ENCODE measurements at places on chromosomes 7 and 10. TPM values are rescaled to one million over a fixed set of nuclear protein-coding genes. Genes with fewer than 3 reads are reported as not detected.

NXPH1 gene
- not detected for total RNA-seq

SYT15B gene
- total RNA-seq: 50.2 TPM

DNA sequence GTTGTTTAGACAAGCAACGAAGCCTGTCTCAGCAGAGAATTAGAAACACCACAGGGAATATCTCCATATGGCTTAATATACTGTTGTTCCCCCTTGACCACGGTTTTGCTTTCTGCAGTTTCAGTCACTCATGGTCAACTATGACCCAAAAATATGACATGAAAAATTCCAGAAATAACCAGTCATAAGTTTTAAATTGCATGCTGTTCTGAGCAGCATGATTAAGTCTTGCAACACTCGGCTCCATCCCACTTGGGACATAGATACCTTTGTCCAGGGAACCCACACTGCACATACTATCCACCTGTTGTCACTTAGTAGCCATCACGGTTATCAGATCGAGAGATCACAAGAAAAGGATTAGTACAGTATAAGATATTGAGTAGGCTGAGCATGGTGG is 60.7 kb upstream of the FOXK1 start:
- H3K27me3 ChIP-seq: no peaks in the 10 kb centered on the region
- no peak for DNase-seq
- H3K27ac ChIP-seq: peak overlapping the region; percentile 78
- H3K36me3 ChIP-seq: no peaks in the 10 kb centered on the region

FAM221A gene
- total RNA-seq: 19.4 TPM

GRCh38 chr7:153404781-153405279 is 645.3 kb downstream of the ACTR3B start:
- no peaks in the 10 kb centered on the region for H3K27me3 ChIP-seq
- no peaks in the 10 kb centered on the region for H3K36me3 ChIP-seq
- DNase-seq: no peak

GRCh38 chr7:40211276-40212003 is 76.6 kb downstream of the SUGCT start:
- H3K4me1 ChIP-seq: no peaks in the 10 kb centered on the region
- no peaks in the 10 kb centered on the region for H3K36me3 ChIP-seq
- no peak overlapping the region for H3K4me3 ChIP-seq
- H3K27ac ChIP-seq: no peak overlapping the region

DNA sequence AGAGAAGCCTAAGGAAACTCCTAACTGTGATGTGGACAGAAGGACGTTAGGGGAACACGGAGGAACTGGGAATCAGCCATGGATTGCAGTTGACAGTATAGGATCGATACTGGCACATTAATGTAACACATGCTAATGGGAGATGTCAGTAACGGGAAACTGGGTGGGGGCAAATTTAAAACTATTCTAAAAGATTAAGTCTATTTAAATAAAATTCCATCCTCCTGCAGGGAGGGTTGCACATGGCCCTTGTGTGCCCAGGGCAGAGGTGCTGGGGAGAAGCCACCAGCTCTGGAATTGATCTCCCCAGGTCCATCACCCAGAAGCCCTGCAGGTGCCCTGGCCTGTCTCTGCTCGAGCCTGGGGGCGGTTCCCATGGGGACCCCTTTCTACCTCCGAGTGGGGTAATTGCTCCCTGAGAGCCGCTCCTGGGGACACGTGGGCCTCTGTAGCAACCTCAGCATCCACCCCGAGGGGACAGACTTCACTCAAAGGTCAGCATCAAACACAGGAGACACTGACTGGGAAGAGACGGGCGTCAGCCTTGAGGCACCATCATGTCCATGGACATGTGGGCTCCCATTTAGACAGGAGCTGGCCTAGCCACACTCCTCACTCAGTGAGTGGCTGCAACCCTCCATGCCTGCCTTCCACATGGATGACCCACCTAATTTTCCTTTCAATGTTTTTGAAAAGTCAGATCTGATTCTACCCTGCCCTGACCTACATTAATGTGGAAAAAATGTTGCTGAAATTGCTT is 21.1 kb downstream of the SCART1 start:
- no peak overlapping the region for H3K4me3 ChIP-seq
- no peaks in the 10 kb centered on the region for H3K36me3 ChIP-seq
- DNase-seq: peak; percentile 24
- H3K27me3 ChIP-seq: no peaks in the 10 kb centered on the region
- H3K27ac ChIP-seq: no peak overlapping the region

DNA sequence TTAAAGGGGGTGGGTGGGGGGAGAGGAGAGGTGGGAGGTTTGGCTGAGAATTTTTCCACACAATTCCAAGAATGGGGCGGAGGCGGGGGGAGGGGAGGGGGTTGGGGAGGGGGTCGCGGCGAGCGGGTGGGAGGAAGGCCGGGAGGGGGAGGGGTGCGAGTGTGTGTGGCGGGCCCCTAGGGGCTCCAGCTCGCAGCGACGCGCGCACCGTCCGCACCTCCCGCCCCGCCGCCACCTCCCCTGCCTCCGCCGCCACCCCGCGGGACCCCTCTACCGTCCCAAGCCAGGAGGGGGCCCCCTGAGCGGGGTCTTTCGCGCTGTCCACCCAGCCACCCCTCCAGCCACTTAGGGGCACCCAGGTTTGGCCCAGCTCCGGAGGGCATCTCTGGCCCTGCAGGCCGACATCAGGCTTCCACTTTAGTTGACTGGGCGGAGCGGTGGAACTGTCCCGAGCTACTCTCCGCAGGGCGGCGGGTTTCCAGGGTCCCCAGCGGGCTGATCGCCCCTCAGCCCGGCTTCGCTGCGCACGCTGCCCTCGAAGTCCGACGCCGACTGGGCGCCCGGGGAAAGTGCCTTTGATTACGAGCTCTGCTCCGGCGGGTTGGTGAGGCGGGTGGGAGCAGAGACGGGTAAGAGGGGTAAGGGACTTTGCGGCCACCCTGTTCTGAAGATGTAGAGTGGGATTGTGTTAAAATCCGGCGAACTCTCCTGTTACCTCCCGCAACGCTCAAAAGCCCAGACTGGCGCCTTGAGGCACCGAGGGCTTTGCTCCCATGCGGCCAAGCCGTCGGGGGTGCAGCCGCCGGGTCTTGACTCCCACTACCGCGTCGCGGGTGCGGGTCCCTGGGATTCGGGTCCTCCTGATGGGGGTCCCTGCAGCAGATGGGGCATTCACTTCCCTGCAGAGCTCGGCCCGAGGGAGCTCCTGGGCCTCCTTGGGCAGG is 1.8 kb upstream of the VAX1 start:
- H3K4me1 ChIP-seq: peaks cover 15% of the 10 kb centered on the region
- H3K36me3 ChIP-seq: no peaks in the 10 kb centered on the region

TUBAL3 gene
- total RNA-seq: 0.59 TPM

SORCS3 gene
- total RNA-seq: not detected

ZWINT gene
- 2.1 TPM for total RNA-seq

DNA sequence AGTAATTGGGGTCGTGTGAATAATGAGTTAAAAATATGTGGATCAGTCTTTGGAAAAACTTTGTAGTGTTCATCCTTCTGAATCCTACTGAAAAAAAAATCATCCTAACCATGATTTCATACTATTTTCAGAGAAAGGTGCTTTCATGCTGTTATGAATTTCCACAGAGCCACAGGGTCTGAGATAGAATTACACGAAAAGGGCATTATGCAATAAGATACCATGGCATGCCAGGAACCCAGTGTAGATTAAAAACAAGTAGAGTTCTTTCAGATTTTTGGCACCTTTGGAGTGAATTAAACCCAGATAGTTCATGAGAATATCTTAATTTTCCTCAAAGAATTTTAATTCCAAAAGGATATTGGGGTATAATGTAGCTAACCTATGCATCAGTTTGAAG is 47.5 kb upstream of the AGMO start:
- no peak overlapping the region for H3K27ac ChIP-seq
- H3K4me3 ChIP-seq: no peak overlapping the region
- H3K36me3 ChIP-seq: no peaks in the 10 kb centered on the region
- H3K4me1 ChIP-seq: no peaks in the 10 kb centered on the region

GRCh38 chr10:79159141-79159651 is 90.4 kb downstream of the ZMIZ1 start:
- H3K4me1 ChIP-seq: peaks cover 64% of the 10 kb centered on the region
- no peaks in the 10 kb centered on the region for H3K36me3 ChIP-seq
- H3K27ac ChIP-seq: peak overlapping the region; percentile 92
- H3K27me3 ChIP-seq: no peaks in the 10 kb centered on the region

DNA sequence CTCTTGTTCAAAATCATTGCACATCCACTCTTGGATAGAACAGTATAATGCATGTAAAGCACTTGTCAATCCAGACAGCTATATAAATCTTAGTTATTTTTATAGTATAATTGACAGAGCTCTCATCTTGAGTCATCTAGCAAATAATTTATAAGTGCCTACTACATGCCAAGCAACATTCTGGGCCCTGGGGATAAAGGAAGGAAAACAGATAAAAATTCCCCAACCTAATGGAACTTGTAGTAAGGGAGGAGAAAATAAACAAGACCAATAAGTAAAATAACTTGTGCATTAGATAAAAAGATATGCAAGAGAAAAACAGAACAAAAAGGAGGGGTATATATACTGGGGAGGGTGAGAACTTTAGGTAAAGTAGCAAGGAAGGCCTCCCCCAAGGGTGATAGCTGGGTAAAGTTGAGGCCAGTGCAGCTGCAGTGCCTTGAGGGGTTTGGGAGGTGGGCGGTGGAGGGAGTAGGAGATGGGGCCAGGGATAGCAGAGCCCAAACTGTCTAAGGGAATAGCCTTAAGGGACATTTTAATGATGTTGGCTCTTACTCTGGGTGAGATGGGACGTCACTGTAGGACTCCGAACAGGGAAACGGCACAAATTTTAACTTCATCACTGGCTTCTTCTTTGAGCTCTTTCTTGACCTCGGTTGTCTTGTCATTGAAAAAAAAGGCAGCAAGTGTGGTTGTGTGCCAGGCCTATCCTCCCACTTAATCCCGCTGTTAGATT is 79.3 kb upstream of the SEC61G start:
- H3K4me3 ChIP-seq: no peak overlapping the region
- H3K4me1 ChIP-seq: peaks cover 4% of the 10 kb centered on the region
- H3K27me3 ChIP-seq: no peaks in the 10 kb centered on the region
- peak overlapping the region; percentile 14 for H3K27ac ChIP-seq
- H3K36me3 ChIP-seq: no peaks in the 10 kb centered on the region
- no peak for DNase-seq

ARMC3 gene
- 7.4 TPM for total RNA-seq

GRCh38 chr7:137454246-137454724 is 110.8 kb upstream of the PTN start:
- no peaks in the 10 kb centered on the region for H3K27me3 ChIP-seq
- no peaks in the 10 kb centered on the region for H3K4me1 ChIP-seq
- no peak for DNase-seq
- H3K4me3 ChIP-seq: no peak overlapping the region

DNA sequence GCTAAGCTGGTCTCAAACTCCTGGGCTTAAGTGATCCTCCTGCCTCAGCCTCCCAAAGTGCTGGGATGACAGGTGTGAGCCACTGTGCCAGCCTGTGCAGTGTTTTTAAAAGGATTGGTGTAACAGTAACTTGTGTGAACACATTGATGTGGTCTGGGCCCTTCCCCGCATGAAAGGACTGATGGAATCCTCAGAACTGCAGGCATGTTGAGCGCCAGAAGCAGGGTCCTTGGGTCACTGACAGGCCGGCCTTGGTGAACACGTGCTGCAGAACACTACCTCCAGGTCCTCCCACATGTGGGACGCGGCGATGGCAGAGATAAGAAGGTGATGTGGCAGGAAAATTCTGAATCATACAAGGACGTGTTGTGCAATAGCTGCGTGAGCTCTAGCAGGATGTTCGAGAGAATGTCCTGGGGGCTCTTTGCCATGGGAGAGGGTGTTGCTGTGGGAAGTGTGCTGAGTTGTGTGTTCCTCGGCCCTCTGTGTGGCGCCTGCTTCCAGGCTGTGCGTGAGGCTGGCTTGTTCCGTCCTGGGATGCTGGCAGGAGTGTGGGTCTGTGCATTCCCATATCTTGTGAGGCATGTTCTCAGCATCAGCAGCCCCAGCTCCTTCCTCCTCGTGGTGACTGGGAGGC is 68.2 kb downstream of the DNAJB6 start:
- H3K36me3 ChIP-seq: peaks cover 3% of the 10 kb centered on the region
- H3K27ac ChIP-seq: no peak overlapping the region
- DNase-seq: no peak
- no peaks in the 10 kb centered on the region for H3K4me1 ChIP-seq
- H3K27me3 ChIP-seq: no peaks in the 10 kb centered on the region

GRCh38 chr7:156503196-156503595 is 137.4 kb upstream of the RNF32 start:
- no peak overlapping the region for H3K27ac ChIP-seq
- H3K27me3 ChIP-seq: no peaks in the 10 kb centered on the region
- no peak for DNase-seq
- no peaks in the 10 kb centered on the region for H3K4me1 ChIP-seq
- no peak overlapping the region for H3K4me3 ChIP-seq

- H3K36me3 ChIP-seq: no peaks in the 10 kb centered on the region
- DNase-seq: no peak
- H3K4me1 ChIP-seq: no peaks in the 10 kb centered on the region
- H3K27me3 ChIP-seq: no peaks in the 10 kb centered on the region
- H3K4me3 ChIP-seq: no peak overlapping the region
Observed at GRCh38 chr7:15314922-15315321, 246.9 kb downstream of the AGMO start.

DNA sequence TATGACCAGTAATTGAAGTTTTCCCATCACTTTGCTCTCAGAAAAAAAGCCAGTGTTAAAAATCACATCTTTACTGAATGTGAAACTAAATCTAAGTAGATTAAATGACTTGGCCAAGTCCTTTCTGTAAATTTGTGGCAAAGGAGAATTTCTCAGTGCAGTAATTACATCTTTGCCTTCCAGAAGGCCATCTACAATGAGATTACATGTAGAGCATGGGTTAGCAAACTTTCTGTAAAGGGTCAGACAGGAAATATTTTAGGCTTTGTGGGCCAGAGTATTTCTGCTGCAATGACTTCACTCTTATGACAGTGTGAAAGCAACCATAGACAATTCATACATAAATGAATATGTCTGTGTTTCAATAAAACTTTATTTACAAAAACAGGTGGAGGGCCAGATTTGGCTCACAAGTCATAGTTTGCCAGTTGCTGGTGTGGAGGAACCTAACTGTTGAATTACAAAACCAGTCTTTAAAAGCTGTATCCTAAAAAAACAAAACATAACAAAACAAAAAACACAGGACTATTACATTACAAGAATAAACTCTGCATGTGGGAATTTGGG is 191.0 kb downstream of the TAX1BP1 start:
- no peak for DNase-seq
- H3K27me3 ChIP-seq: no peaks in the 10 kb centered on the region
- H3K4me1 ChIP-seq: no peaks in the 10 kb centered on the region
- no peak overlapping the region for H3K27ac ChIP-seq
- H3K4me3 ChIP-seq: no peak overlapping the region

GRM8 gene
- total RNA-seq: not detected

ZNF511 gene
- total RNA-seq: 37.5 TPM

DNA sequence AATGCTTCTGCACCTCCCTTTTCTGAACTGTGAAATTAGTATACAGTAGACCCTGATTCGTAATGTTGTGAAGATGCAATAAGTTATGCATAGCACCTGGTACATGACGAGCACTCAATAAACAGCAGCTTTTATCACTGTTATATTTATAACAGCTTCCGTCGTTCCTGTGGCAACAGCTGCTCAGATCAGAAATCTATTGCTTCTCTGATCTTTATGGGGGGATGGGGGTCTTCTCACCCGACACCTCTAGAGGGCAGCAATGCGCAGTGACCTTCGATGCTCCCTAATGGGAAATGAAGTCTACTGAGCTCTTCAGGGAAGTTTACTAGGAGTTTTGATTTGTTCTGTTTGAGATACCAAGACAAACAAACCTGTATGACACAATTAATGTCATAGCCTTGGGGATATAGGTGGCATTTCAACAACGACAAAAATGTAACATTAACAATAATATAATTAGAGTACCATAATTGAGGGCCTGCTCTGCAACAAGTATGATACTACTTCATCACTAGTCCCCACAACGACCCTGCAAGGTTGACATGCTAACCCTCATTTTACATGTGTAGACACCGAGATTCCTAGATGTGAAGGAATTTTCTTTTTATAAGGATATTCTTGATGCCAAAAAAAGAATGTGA is 289.6 kb downstream of the SFMBT2 start:
- no peaks in the 10 kb centered on the region for H3K36me3 ChIP-seq
- DNase-seq: peak; percentile 50
- no peak overlapping the region for H3K4me3 ChIP-seq
- H3K27ac ChIP-seq: no peak overlapping the region
